Cardiac ventricle fibroblast (primary cell): ENCODE measurements at places on chromosomes 3 and 15. TPM values are rescaled to one million over a fixed set of nuclear protein-coding genes. Genes with fewer than 3 reads are reported as not detected.

Gene ERC2
- total RNA-seq = not detected in 2 replicates

Gene COX5A
- 112 and 114 TPM in 2 replicates for total RNA-seq

Gene IL17RB
- not detected in 2 replicates for total RNA-seq

Gene RHCG
- total RNA-seq = not detected in 2 replicates

Gene WDR93
- 0.10 TPM in 1 of 2 replicates, not detected in the other for total RNA-seq
